ENCODE measurements at places on chromosomes 2 and 18. TPM values are rescaled to one million over a fixed set of nuclear protein-coding genes. Genes with fewer than 3 reads are reported as not detected.

Gene FTCDNL1
- total RNA-seq = 1.5 TPM

Gene OBSL1
- not detected for total RNA-seq

Gene ESPNL
- 0.42 TPM for total RNA-seq

Gene SGO2
- 3.3 TPM for total RNA-seq

Gene NOL4
- total RNA-seq = not detected

Gene WDSUB1
- total RNA-seq = 8.6 TPM

GRCh38 chr2:113260991-113261390 lies 17.7 kb downstream of the PAX8 start:
- no peak for DNase-seq

DNA sequence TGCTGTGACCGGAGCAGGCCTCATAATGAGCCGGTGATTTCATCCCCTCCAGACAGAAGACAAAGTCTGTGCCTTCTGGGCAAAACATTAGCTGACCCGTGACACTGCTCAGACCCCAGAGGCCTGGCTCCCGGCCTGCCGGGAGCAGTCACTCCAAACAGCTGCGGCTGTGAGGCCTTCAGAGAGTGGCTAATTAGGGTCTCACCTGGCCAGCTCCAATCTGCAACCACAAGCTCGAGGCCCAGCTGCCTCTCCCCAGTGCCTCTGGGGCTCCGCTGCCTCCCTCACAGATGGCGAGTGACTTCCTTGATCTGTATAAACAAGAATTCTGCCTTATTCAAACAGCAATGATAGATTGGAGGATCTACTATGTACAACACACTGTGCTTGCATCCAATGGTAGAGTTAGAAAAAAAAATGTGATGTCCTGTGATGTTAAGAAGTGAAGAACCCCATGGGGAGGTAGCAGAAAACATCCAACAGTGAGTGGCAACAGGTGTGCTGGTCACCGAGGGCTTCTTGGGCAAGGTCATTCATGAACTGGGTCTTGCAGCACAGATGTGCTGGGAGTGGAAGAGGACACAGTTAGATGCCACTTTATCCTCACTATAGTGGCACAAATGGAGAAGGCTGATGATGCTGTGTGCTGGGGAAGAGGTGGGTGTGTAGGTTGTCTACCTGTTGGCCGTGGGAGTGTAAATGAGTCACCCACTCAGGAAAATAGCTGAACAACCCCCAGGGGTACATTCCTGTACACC lies 98.2 kb upstream of the ASAP2 start:
- no peak for DNase-seq

DNA sequence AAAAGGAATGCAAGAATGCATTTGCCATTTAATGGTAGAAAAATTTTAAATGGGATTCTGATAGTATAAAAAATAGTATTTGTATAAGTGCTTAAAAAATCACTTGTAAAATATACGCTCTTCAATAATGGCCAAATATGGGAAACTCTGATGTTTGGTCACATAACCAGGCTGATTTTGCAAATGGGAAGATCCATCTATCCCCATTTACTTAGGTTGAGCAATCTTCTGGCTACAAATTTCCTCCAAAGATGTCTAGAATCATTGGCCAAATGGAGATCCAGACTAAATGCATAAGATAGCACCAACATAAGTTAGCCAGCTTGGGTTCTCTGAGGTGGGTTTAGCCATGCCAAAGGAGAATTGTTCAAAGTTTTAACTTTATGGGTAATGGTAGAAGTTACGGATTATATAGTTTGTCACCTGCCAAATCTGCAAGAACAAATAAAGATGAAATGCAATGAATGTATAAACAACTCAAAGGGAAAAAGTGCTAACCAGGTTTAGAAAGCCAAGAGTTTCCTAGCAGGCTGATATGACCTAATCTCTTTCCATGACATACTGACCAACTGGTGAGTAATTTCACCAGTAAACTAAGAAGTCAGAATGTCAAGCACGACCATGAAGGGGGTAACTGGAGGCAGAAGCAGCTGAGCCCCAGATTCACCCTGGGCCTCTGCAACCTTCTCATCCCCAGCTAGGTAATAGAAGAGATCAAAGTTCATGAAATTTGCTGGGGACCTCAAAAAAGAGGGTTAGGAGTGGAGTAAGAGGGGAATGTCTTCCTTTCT lies 10.0 kb downstream of the RHOB start:
- DNase-seq = no peak

GRCh38 chr2:75475976-75476375 lies 84.8 kb downstream of the EVA1A start:
- DNase-seq = no peak

GRCh38 chr2:140698636-140699035 lies 1432.2 kb downstream of the LRP1B start:
- DNase-seq = no peak

DNA sequence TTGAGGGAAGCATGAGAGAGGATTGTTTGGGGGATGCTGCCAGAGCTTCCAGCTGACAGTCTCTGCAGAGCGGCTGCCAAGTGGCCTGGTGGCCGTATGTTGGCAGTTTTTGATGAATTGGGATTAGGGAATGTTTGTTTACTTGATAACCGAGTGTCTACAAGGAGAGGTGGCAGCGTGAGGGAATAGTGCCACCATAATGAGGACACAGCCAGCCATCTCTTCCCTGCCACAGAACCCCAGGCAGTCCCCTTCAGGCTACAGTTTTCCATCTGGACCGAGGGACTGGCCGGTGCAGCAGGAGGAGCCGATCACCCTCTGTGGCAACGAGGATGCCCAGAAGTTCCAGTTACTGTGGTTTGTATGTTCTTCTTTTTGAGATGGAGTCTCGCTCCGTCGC lies 55.2 kb downstream of the TRAPPC12 start:
- DNase-seq = no peak

- no peak for DNase-seq
Measured at GRCh38 chr18:80136679-80137078, 27.6 kb downstream of the ADNP2 start.

DNA sequence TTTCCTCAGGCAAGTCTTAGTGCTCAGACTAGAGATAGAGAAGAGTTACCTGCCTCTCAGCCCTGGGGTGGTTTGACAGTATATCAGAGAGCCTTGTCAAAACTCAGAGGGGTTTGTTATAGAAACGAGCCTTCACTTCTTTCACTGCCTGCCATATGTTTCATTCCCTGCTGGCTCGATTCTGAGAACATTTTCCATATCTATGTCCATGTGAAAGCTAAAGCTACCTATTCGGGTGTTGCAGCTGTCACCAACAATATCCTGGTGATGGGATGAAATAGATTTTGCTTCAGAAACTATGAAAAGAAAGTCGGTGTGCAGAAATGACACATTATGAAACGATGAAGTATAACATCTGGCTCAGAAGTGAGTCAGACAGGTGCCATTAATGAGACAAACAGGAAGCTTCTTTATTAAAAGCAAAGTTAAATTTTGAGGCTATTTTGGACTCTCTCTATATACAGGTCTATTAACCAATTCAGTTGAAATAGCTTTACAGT lies 56.1 kb upstream of the TANK start:
- no peak for DNase-seq

- DNase-seq = no peak
Measured at GRCh38 chr2:15560140-15560987, 770 bp downstream of the NBAS start.
